ENCODE measurements at places on chromosomes 13 and 19.

DNA sequence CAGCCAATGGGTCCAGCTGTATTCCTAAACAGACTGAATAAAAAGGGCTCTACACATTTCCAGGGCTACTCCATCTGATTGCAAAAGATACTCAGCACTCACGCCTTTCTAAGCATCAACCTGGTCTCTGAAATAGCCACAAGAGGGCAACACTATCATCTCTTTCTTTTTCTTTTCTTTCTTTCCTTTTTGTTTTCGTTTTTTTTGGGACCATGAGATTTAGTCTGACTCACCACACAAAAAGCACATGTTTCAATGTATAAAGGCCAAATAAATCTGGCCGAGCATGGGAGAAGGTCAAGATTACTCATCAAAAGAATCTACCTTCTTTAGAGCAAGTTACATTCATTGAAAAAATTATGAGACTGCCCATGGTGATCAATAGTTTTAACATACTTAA is 805.6 kb upstream of the ARGLU1 start:
- DNase-seq: peak; percentile 92

- DNase-seq: no peak
These were observed 280.3 kb downstream of the POU4F1 start for GRCh38 chr13:78323040-78323439.

DNA sequence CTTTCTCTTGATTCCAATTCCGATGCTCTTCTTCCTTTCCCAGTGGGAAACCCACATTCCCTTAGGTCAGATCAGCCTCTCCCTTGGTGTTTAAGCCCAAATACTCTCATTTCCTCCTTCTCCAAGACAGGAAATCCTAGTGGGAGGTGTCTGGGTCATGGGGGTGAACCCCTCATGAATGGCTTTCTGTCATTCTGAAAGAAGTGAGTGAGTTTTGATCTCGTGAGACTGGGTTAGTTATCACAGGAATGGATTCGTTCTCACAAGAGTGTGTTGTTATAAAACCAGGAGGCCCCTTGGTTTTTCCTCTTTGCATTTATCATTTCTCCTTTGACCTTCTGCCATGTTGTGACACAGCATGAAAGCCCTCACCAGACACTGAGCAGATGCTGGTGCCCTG is 76.2 kb upstream of the MTIF3 start:
- no peak for DNase-seq

DNA sequence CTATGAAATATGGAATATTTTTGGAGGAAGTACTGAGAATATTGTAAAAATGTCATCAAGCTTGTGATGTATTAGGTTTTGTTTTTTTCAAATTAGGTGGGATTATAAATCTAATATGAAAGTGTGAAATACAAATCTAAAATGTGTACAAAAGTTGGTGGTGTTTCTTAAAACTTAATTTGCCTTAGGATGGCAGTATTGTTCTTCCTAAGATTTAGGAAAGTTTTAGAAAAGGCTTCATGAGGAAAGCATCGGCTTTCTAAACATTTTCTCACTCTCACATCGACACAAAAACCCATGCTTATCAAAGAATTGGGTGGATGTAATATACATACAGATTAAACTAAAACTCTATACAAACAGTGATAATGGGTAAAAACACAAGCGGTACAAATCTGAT is 972.0 kb upstream of the PCDH20 start:
- DNase-seq: peak; percentile 7

DNA sequence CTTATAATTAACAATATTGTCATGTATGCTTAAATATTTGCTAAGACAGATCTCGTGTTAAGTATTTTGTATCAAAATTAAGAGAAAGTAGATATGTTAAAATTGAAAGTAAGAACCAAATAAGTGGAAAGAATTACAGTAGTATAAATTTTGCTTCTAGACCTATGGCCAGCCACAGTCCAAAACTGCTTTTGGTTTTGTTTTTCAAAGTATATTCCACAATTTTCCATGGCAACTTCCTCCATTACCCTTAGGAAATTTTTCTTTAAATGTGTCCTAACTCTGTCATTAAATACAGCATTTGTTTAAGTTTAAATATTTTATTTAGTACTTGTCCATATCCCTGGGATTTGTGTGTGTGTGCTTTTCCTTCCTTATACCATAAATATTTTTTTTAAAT is 689.0 kb downstream of the DIAPH3 start:
- DNase-seq: no peak

DNA sequence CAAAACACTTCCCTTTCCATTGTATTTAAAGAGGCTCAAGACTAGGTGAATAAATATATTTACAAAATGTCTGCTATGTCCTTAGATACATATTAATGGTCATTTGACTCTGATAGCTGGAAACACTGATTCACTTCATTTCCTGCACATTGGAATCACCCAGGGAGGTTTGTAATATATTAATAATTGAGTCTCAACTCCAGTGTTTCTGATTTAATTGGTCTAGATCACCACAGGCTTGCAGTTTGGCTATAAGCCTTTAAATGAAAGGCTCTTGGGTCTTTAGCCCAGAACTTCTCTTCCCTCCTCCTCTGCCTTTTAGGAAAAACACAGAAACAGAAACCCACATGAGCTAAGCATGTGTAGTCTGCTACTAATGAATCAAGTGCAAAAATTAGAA is 378.0 kb downstream of the TBC1D4 start:
- DNase-seq: no peak

GRCh38 chr19:1274852-1275259 is 474 bp upstream of the FAM174C start:
- DNase-seq: peak; percentile 67

DNA sequence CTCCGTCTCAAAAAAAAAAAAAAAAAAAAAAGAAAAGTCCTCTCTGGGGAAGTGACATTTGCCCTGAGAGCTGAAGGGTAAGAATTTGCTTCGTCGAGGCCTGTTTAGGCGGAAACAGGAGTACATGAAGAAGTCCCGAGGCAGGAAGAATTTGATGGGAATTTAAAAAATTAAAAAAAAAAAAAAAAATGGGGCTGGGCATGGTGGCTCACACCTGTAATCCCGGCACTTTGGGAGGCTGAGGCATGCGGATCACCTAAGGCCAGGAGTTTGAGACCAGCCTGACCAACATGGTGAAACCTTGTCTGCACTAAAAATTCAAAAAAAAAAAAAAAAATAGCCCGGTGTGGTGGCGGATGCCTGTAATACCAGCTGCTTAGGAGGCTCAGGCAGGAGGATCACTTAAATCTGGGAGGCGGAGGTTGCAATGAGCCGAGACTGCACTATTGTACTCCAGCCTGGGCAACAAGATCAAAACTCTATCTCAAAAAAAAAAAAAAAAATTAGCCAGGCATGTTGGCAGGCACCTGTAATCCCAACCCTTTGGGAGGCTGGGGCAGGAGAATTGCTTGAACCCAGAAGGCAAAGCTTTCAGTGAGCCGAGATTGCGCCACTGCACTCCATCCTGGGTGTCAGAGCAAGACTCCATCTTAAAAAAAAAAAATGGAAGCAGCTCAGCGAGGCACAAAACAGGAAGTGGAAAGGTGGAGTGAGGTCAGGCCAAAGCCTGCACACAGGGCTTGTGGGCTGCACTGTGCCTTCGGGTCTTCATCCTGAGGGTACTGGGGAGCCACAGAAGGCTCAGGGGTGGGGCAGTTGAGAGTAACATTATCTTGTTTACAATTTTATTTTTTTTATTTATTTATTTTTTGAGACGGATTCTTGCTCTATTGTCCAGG is 4.9 kb downstream of the BAX start:
- DNase-seq: no peak

DNA sequence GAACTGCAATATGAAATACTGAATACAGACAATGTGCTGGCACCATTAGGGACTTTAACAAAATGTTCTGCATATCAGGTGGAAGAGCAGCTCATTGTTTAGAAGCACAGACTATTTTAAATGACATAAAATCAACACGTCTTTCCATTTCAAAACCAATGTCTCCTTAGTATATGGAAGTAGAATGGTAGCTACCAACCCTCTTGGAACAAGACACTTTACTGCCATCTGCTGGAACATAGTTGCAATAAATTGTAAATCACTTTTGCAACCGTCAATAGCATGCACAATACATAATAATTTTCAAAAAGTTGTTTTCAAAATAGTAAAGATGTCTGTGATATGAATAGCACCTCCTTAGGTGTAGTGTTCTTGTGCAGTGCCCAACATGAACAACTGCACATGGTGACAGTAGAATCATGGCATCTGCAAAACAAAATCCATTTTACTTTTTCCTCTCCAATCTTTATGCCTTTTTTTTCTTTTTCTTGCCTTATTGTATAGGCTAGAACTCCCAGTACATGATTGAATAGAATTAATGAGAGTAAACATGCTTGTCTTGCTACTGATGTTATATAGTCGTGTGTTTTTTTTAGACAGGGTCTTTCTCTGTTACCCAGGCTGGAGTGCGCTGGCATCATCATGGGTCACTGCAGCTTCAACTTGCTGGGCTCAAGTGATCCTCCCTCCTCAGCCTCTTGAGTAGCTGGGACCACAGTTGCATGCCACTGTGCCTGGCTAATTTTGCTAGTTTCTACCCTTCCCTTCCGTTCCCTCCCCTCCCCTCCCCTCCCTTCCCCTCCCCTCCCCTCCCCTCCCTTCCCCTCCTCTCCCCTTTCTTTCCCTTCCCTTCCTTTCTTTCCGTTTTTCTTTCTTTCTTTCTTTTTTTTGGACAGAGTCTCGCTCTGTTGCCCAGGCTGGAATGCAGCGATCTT is 7.8 kb upstream of the LYPD5 start:
- DNase-seq: peak; percentile 77

DNA sequence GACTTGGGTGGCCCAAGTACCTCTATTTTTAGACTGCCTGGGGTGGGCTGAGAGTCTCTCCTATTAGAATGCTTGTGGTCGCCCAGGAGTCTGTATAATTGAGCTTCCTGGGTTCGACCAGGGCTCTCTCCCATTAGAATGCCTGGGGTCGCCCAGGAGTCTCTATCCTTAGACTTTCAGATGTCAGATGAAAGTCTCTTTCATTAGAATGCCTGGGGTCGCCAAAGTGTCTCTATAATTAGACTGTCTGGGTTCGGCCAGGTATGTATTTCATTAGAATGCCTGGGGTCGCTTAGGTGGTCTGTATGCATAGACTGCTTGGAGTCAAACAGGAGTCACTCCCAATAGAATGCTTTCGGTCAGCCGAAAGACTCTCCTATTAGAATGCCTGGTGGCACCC is 1471.7 kb downstream of the UQCRFS1 start:
- no peak for DNase-seq

- peak; percentile 59 for DNase-seq
These were observed 238.9 kb downstream of the ITGBL1 start for GRCh38 chr13:101691341-101691860.

GRCh38 chr13:76745261-76746200 is 140.7 kb downstream of the KCTD12 start:
- no peak for DNase-seq

GRCh38 chr13:46675016-46675415 is 121.9 kb downstream of the ESD start:
- no peak for DNase-seq

DNA sequence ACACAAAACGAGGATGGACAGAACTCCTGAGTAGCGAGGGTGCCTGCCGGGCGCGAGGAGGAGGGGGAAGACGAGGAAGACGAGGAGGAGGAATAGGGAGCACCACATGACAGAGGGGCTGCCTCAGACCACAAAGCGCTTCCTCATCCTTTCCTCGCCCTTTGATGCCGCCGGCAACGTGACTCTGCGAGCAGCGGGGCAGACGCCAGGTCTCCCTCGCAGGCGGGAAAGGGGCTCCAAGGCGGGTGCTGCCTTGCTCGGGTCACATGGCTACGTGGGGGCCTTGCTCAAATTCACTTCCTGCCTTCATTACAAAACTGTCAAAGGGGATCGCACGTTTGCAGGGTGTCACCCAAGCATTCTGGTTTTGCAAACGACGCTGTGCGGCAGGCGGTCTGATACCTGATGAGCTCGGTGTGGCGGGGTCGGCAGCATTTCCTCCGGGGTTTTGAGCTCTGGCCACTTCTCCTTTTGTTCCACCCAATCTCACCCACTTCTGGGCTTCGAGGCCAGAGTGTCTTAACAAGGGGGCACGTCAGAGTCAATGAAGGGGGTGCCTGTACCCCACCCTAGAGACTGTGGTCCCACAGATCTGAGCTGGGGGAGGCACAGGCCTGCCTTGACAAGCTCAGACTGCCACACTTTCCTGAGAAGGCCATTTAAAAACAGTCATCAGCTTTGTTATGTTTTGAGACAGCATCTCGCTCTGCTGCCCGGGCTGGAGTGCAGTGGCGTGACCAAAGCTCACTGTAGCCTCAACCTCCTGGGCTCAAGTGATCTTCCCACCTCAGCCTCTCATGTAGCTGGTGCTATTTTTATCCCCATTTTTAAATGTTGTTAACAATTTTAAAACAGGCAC is 14.9 kb downstream of the MAP2K2 start:
- DNase-seq: no peak

- peak; percentile 84 for DNase-seq
These were observed 1.1 kb downstream of the ARGLU1 start for GRCh38 chr13:106566641-106567473.

DNA sequence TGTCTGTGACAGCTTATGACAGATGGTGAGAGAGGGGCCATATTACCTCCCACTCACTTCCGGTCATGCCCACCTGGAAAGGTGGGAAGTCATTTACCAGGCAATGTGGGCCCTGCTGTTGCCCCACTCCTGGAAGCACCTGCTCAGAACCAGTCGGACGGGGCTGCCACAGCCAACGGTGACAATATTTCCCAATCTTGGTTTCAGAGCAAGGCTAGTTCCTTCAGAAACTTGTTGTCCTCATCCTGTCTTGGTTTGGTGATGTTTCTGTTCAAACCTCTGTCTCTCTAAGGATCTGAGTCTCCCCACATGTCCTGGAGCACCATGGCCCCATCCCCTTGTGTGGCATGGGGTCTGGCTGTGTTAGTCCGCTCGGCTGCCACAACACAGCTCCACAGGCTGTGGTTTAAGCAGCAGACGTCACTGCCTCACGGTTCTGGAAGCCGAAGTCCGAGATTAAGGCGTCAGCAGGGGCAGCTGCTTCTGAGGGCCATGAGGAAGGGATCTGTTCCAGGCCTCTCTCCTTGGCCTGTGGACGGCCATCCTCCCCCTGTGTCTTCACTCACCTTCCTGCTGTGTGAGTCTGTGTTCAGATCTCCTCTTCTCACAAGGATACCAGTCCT is 31.5 kb upstream of the SLC15A1 start:
- DNase-seq: no peak

DNA sequence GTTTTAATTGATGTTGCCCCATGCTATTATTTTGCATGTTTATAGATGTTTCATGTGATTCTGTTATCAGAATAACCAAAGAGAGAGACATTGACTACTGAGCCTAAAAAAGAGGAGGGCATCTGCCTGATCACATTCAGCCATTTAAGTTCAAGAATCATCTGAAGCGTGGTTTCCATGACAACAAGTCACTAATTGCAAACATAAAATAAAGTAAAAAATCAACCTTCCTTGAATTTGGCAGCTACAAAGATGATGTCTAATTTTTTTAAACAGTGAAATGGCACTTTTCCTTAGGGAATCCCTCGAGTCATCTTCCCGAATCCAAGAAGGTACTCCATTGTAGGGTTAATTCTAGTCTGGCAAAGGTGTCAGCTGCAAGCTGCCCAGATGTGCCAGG is 884.2 kb downstream of the DIAPH3 start:
- DNase-seq: no peak
